ENCODE measurements at places on chromosomes 11 and 22.

DNA sequence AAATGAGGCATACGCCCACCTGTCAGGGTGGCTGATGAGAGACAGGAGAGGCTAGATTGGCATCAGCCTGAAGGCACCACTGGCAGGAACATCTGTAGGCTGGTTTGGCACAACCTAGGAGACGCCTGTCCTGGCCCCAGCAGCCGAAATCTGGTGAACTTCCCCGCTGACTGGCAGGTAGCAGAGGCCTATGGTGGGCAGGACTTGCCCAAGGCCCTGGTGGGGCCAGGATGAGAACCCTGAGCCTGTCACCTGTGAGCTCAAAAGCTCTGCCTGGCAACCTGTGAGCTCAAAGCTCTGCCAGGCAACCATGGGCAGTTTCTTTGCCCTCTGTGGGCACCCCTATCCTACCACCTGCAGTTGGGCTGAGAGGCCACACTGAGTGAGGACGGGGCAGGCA is 2.5 kb downstream of the DERL3 start:
- no peak for DNase-seq

GRCh38 chr11:133202816-133203215 is 329.5 kb downstream of the OPCML start:
- no peak for DNase-seq

GRCh38 chr22:30876915-30877553 is 91.5 kb downstream of the MORC2 start:
- no peak for DNase-seq

DNA sequence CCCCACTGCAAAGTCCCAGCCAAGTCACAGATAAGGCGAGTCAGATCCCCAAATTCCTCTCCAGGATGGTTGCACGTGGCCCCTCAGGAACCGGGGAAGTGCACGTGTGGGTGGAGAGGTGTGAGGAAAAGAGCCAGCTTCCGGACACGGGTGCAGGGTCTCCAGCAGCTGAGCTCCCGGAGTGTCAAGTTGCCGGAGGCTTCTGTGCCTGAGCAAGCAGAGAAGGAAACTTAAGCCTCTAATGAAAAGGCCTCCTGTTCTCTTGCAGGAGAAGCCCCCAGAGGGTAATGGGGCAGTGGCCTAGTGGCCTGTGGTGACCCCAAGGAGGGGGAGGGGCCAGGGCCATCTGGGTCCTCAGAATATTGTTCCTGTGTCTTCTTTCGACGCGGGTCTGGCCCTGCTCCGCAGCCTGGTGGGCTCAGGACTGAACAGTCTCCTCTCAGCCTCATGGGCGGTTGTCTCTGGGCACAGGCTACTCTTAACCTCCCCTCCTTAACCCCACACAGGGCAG is 147.9 kb downstream of the FEZ1 start:
- no peak for DNase-seq

DNA sequence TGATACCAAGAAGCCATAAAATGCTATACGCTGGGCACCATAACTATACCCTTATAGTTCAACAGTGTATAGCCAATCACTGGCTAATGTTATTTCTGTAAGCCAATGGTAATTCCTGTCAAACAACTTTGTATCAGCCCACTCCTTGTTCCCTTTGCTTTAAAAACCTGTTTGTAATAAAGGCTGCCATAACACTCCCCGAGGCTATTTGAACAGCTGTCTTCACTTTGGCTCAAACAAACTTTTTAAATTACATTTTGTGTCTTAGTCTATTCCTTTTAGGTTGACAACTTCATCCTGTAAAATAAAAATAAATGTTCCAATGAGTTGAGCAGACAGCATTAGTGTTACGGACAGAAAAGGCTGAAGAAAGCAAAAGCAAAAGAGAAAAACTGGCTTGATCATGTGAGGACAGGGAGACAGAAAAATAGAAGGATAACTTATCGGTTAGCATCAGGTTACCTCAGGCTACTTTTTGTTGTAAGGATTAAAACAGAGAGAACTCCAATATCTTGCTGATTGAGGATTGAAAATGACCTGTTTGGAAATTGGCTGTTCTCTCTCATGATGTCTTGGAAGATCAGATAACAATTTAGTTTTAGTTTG is 95.0 kb downstream of the AASDHPPT start:
- DNase-seq: no peak

DNA sequence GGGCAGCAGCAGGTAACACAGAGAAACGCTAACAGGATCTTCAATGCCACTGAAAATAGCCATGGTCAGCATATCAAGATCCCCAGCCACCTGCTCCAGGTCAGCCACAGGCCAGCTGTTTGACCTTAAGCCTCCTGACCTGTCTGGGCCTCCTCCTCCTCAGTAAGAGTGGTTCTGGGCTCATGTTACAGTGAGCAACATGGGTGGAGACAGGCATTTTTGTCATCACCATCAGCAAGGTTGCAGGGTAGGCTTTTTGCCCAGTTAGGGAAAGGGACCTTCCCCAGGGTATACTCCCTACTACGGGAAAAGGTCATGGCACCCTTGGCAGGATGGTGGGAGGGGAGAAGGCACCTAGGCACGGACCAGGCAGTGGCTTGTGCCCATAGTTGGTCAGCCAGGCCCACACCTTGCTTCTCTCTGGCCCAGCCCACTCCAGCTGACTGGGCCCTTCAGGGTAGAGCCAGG is 131.8 kb upstream of the PARVA start:
- DNase-seq: no peak

GRCh38 chr22:34903416-34903815 is 162.5 kb upstream of the ISX start:
- no peak for DNase-seq

GRCh38 chr22:45994491-45995404 is 17.8 kb upstream of the WNT7B start:
- peak; percentile 82 for DNase-seq

- DNase-seq: no peak
These were observed 19.4 kb upstream of the SNX32 start for GRCh38 chr11:65814131-65814985.

- no peak for DNase-seq
These were observed 583 bp downstream of the TNNI2 start for GRCh38 chr11:1839204-1839923.

DNA sequence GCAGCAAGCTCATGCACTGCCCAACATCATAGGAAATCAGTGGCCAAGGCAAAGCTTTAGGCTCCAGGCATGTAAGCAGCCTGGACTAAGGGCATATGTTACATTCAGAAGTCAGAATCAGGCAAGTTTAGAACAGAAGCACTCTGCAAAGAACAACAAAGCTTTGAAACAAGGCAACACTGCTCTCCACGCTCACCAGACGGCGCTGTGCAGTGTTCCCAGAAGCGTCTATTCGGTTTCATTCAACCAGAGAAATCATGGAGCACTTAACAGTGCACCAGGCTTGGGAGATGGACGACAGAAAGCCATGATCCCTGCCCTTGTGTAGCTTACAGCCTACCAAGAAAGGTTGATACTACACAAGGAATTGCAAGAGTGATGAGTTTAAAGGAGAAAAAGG is 555.8 kb downstream of the BUD13 start:
- DNase-seq: no peak

GRCh38 chr22:31496735-31497146 is 405 bp downstream of the SFI1 start:
- no peak for DNase-seq

GRCh38 chr11:18566406-18566805 is 22.1 kb downstream of the UEVLD start:
- no peak for DNase-seq

GRCh38 chr11:57345555-57346211 is 7.5 kb downstream of the P2RX3 start:
- DNase-seq: peak; percentile 59

GRCh38 chr22:43862074-43862881 is at the start of gene SULT4A1:
Gene SULT4A1 (minus strand): TSS chr22:43862513. CDS start chr22:43862382, 131 bp downstream.
- no peak for DNase-seq

- DNase-seq: no peak
These were observed 730.6 kb downstream of the METTL15 start for GRCh38 chr11:28838741-28839140.

GRCh38 chr22:27810609-27811151 is 9.1 kb upstream of the MN1 start:
- no peak for DNase-seq

DNA sequence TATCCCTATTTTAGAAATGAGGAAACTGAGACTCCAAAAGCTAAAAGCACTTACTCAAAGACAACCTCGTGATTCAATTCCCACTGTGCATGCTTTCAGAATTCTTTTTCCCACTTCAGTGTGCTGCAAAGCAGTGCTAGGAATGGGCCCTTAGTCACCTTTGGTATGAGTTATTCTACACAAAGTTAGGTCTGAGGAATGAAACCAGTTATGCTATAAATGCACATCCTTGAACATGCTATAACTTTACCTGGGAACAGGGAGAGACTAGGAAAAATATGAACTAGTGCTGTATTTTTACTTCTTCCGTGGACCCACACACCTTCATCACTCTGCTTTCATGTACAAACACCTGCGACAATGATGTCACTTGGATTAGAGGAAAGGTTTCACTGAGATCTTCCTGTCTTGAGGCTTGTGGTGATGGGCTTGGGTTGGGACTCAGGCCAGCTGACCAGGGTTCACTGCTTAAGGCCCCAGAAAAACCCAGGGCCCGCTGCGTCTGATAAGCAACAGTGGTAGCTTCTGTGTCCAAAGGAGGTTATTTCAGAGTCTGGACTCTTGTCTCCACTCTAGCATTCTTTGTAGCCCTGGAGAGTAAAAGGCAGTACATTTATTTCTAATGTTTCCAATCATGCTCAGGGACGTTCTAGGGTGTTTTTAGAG is 81.6 kb downstream of the ZC3H12C start:
- DNase-seq: no peak

DNA sequence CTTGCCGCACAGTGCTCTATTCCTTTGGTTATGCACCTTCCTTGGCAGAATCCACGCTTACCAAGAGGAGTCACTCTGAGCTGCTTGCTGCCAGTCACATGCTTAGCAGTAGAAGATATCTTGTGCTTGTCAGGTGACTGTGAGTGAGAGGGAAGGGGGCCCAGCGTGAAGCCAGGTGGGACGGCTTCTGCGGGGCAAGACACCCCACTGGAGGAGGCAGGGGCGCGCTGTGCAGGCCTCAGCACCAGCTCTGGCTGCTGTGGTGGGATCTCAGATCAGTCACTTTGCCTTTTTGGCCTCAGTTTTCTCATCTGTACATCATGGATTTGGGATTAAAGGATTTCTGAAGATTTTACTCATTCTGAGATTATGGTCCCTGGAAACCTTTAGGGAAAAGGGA is 63.9 kb upstream of the B3GAT1 start:
- DNase-seq: no peak

DNA sequence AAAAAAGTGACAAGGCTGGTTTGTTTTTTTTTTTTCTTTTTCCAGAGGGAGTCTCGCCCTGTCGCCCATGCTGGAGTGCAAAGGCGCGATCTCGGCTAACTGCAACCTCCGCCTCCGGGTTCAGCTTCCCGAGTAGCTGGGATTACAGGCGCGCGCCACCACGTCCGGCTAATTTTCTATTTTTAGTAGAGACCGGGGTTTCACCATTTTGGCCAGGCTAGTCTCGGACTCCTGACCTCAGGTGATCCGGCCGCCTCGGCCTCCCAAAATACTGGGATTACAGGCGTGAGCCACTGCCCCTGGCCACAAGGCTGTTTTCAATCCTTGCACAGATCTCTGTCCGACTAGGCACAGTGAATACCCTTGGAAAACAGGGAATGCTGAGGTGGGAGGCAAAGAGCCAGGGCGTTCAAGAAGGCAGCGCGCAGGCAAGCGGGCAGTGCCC is 566 bp downstream of the ATP6V1E1 start:
- no peak for DNase-seq

- no peak for DNase-seq
These were observed 9.4 kb downstream of the CCDC88B start for GRCh38 chr11:64349404-64349803.

- no peak for DNase-seq
These were observed 1.5 kb upstream of the GRM5 start for GRCh38 chr11:89067264-89067663.

GRCh38 chr22:29129808-29130140 is 56.9 kb downstream of the KREMEN1 start:
- no peak for DNase-seq

- DNase-seq: peak; percentile 14
These were observed 789 bp downstream of the SIK2 start for GRCh38 chr11:111602865-111603610.

DNA sequence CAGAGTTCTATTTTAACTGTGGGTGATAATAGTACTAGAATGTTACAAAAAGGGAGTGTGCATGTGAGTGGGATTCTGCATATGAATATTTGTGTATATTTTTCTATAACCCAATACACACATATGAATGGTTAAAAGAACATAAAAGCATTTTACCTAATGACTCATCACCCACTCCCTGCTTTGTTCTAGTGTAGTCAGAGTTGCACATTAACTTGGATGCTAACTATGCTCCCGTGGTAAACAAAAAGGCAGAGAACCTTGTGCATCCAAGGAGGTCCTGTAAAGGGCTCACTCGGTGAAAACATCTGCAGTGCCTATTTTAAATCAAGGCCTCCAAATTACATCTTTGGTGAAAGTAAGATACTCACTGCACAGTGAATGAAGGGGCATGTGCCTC is 1289.4 kb downstream of the LRRC4C start:
- no peak for DNase-seq

DNA sequence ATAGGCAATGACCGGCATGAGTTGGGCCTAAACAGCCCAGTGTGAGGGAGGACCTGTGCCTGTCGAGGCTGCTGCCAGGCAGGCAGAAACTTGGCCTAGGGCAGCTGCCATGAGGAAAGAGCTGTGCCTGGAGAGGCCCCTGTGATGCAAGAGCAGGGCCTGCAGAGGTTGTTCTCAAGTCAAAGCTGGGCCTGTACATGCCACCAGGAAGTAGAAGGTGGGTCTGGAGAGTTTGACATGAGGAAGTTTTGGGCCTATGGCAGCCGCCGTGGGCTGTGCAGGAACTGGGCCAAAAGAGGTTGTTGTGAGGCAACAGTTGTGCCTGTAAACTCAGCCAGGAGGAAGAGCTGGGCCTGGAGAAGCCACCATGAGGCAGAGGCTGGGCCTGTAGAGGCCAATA is 43.2 kb downstream of the OR4C45 start:
- DNase-seq: no peak

GRCh38 chr11:22666325-22666687 is at the start of gene GAS2:
Gene GAS2 (plus strand): TSS chr11:22666611. CDS start chr11:22674870, 8,259 bp downstream.
- DNase-seq: no peak

DNA sequence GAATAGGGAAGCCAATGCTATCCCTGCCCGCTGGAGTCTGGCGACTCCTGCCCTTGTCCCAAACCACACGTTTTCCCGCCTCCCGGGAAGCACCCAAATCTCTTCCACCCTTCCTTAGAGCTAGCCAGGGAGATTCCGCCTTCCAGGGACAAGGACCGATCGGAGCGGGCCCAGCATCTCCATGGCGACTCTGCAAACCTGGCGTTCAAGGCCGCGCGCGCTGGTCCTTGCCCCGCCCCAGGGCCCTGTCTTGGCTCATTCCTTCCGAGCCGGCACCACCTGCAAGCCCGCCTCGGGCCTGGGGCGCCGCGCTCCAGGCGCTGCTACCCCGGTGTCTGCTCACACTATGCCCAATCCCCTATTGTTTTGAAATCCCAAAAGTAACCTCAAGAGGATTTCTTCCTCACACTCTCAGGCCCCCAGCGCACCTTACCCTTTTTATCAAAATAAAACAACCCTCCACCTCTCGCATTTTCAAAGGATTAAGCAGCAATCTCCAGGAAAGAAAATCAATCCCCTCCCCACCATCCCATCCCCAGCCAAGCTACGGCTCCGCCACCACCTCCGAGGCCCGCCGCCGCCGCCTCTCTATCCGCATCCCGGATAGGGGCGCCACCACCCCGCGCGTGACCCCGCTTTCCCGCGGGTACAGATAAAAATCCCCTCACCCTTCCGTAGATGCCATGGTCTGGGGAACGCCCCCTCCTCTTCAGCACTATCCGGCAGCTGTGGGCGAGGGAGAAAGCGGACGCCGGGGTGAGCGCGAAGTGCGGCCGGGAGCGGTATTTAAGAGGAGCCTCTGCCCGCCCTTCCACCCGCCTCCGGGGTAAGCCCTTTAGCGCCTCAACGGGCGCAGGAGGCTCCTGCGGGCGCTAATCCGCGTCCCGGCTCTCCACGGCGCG is 825 bp downstream of the SLC1A2 start:
- DNase-seq: no peak
